ENCODE measurements at places on chromosomes 1 and 21. TPM values are rescaled to one million over a fixed set of nuclear protein-coding genes. Genes with fewer than 3 reads are reported as not detected.

The TINAGL1 gene
- total RNA-seq: 218 TPM

The KRTAP19-3 gene
- total RNA-seq: not detected

The NGF gene
- 3.6 TPM for total RNA-seq

The PLD5 gene
- total RNA-seq: 0.13 TPM

The TCHHL1 gene
- total RNA-seq: not detected

The CAMK2N1 gene
- 39.5 TPM for total RNA-seq

The ZFP69 gene
- 5.8 TPM for total RNA-seq

The CCDC27 gene
- total RNA-seq: not detected

The ATG4C gene
- total RNA-seq: 6.5 TPM

The YY1AP1 gene
- 91.7 TPM for total RNA-seq

The HSF2BP gene
- 2.0 TPM for total RNA-seq

The SMIM1 gene
- total RNA-seq: 9.6 TPM

The CTH gene
- 6.4 TPM for total RNA-seq

The LRRC71 gene
- total RNA-seq: not detected

The LRRC3 gene
- total RNA-seq: 3.8 TPM

The SPRR1B gene
- 0.91 TPM for total RNA-seq

The PCP4L1 gene
- total RNA-seq: 66.5 TPM

The SPATA46 gene
- total RNA-seq: not detected

The SLC26A9 gene
- 0.13 TPM for total RNA-seq

The CFAP141 gene
- not detected for total RNA-seq

The C1QB gene
- 92.9 TPM for total RNA-seq

The SPRR3 gene
- total RNA-seq: 79.0 TPM

The TMEM82 gene
- total RNA-seq: not detected

The CYP4X1 gene
- 6.0 TPM for total RNA-seq

The F11R gene
- 166 TPM for total RNA-seq

The HTR1D gene
- 0.91 TPM for total RNA-seq

The SPRR2B gene
- total RNA-seq: not detected

The HAPLN2 gene
- 5.6 TPM for total RNA-seq

The ADAMTS5 gene
- 10.3 TPM for total RNA-seq

The CELA2A gene
- 0.44 TPM for total RNA-seq

The KCNK2 gene
- 7.2 TPM for total RNA-seq

The ETV3 gene
- total RNA-seq: 52.4 TPM

The HS2ST1 gene
- total RNA-seq: 25.6 TPM

The OR2G6 gene
- not detected for total RNA-seq

The ALPL gene
- 12.9 TPM for total RNA-seq

The TPTE gene
- total RNA-seq: not detected

The OPRD1 gene
- total RNA-seq: not detected

The CFHR5 gene
- total RNA-seq: not detected

The LEMD1 gene
- total RNA-seq: not detected

The ADGRL4 gene
- total RNA-seq: 31.7 TPM

The ELAVL4 gene
- total RNA-seq: not detected

The FLVCR1 gene
- 11.1 TPM for total RNA-seq

The HPDL gene
- total RNA-seq: 2.3 TPM

The CR1L gene
- not detected for total RNA-seq

The DNASE2B gene
- total RNA-seq: 0.34 TPM

The LCE2C gene
- total RNA-seq: not detected

The WNT3A gene
- total RNA-seq: 0.21 TPM

The CAPN8 gene
- 97.2 TPM for total RNA-seq

The CATSPERE gene
- total RNA-seq: 3.3 TPM

The OR14A2 gene
- not detected for total RNA-seq

The DSCAM gene
- not detected for total RNA-seq

The TSPEAR gene
- total RNA-seq: 0.10 TPM

The PGLYRP4 gene
- 0.60 TPM for total RNA-seq

The DNAJC28 gene
- 1.2 TPM for total RNA-seq

The DNMT3L gene
- not detected for total RNA-seq
